ENCODE measurements at places on chromosomes 6 and 20.

GRCh38 chr6:31049518-31049917 is 39.2 kb downstream of the MUC22 start:
- no peak for DNase-seq

GRCh38 chr20:47334022-47334551 is 22.4 kb downstream of the ZMYND8 start:
- no peak for DNase-seq

- no peak for DNase-seq
These were observed 36.9 kb downstream of the UTRN start for GRCh38 chr6:144321839-144322591.

DNA sequence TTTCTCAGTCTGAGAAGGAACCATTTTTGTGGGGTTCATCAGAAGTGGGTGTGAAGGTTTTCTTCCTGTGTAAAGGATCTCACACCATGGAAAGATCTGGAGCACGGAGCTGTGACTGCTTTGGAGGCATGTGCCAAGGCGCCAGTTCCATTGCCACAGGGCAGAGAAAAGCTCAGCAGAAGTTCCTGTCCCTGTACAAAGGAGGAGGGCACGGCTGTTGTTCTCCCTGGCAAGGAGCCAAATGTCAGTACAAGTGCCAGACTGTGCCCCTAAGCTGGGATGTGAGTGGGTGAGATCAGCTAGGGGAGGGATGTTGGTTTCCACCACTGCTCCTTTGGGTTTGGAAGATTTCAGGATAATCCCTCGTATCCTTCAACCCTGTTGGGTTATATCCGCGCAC is 117.3 kb downstream of the CRYBG1 start:
- no peak for DNase-seq

GRCh38 chr6:50966532-50966931 is 147.9 kb downstream of the TFAP2B start:
- no peak for DNase-seq

DNA sequence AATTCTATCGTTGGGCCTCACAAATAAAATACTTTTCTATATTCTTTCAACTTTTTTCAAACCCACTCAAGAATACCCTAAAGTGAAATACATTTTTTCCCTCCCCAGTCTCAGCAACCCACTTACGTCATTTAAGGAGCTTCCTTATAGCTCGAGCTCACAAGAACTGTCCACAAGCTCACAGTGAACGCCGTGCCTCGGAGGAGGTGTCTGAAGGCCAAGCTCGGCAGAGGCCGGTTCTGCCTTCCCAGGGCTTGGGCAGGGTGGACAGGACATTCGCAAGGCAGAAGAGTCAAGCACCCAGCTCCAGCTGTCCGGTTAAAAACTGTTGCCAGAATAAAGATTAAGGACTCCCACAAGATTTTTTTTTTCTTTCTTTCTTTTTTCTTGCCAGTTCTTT is 802.3 kb downstream of the QKI start:
- DNase-seq = no peak

GRCh38 chr6:108651340-108652227 is 90.9 kb downstream of the FOXO3 start:
- no peak for DNase-seq

GRCh38 chr6:116779573-116780164 is 14.2 kb upstream of the FAM162B start:
- DNase-seq = no peak

DNA sequence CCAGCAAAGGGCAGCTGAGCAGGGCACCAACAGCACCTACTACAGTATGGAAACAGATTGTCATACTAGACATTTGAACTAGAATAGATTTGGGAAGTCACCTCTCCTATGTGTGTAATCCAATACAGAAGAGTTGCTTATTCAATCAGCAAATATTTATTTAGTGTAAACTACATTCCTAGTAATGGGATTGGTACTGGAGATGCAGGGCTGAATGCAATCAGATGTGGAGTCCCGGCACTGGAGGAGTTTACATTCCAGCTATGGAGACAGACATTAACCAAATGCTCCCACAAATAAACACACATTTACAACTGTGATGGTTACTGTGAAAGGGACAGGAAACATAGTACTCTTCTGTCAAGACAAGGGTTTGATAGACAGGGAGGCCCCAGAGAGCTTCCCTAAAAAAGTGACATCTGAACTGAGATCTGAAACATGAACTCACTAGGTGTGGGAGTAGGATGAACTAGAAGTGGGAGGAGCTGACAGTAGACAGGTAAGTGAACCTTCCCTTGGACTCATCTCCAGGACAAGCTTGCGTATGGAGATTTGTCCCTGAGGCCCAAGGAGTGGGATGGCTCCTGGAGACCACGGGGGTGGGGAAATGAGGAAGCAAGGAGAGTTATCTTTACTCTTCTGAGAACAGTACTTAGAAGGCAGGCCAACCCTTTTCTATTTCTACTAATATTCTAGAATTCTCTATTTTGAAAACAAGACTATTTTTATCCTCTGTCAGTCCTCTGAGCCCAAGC is 420.5 kb downstream of the MAFB start:
- DNase-seq = no peak

DNA sequence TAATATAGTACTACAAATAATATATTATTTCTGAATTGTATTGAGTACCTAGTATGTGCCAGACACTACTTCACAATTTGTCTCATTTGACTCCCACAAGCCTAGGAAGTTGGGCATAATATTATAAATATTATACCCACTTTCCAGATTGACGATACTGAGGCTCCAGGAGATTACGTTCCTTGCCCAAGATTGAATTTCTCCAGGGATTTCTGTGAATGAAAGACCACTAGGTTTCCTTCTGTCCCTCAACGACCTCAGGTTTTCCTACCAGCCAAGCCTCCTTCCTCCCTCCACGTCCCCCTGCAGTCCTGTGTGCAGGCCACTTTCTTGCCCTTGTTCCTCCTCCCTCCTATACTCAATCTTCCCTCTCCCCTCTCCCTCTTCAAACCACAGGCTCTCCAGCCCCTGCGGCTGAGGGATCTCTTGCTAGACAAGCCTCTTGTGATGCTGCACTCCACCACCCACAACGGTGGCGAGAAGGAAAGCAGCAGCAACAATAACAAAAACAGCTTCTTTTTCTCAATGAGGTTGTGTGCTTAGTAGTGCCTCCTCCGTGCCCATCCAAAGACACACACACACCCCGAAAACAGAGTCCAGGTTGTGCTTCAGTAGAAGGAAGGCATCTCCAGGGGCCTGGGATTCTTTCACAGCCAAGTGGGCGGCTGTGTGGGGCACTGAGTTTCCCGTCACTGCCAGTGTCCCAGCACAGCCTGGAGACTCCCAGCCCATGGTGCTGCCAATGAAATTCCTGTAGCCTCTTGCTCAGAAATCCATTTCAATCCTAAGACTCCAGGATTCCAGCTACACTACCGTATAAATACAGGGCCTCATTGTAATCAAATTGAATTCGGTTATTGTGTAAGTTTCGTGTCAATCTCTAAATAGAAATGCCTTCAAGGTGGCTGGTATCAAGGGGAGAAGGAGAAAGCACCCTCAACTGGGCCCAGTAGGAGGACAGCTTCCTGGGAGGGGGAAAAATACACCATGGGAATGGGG is 94.4 kb downstream of the NCR2 start:
- no peak for DNase-seq

- no peak for DNase-seq
These were observed 998 bp downstream of the BMP2 start for GRCh38 chr20:6768228-6769140.

DNA sequence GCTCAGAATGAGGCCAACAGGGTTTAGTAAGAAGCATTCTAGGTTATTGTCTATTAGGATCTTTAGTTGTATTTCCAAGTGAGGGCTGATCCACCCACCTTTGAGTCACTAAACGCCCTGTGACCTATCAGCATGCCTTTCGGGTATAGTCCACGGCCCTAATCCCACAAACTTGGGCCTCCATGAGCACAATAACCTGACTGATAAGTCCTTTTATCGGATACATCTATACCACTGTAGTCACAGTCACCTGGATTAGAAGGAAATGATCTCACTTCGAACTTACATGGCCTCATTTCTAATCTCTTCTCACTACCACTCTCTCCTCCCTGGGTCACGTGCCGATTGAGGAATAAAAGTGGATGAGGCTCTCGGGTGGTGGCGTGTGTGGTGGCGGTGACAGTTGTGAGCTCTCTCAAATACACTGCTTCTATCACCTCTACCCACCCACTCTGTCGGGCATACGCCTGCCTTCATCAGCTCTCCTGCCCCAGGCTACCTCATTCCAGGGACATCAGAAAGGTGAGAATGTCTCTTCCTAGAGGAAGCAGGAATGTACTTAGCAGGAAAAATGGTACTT is 65.2 kb downstream of the TRAM2 start:
- no peak for DNase-seq

- DNase-seq = no peak
These were observed 338.1 kb downstream of the PREX1 start for GRCh38 chr20:48489656-48490055.

- DNase-seq = no peak
These were observed 138.3 kb upstream of the TSHZ2 start for GRCh38 chr20:52833901-52834300.

GRCh38 chr6:78629154-78629721 is 238.1 kb upstream of the IRAK1BP1 start:
- no peak for DNase-seq

- no peak for DNase-seq
These were observed 199.3 kb downstream of the TENT5A start for GRCh38 chr6:81553216-81553615.

DNA sequence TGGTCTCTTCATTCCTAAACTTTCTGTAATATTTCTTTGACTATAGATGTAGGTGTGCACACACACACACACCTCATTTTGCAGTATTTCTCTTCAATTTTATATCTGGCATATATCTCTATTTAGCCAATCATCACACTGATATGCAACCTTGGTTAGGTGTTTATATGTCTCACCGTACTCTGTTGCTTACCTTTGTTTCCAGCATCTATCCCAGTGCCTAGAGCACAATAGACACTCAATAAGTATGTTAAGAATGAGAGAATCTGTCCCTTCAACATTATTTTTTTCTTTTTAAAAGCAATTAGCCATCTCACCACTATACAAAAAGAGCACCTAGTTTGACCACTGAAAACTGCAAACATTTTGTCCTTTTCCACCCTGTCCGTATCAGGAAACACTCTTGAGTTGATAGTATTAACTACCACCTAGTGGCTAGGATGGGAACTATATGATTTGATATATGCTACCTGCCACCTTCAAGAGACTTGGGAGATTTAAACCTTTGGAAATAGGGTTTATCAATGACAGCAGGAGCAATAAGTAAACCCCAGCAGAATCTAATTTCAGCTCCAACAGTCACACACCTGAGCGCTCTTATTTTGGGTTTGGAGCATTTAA is 48.7 kb upstream of the RSPO3 start:
- DNase-seq = no peak

DNA sequence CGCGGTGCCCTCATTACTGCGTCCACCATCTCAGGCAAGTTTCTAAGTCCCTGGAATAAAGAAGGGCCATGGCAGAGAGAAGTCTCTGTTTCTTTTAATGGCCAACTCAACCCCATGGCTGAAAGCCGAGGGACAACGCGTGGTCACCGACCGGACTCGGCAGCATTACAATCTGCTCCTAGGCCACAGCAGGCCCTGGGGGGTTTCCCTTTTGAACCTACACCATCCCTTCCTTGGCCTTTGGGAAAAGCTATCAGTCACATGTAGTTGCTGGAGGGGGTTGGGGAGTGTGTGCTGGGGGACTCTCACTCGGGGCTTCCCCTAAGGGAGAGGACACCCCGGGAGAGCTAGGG is 11.1 kb upstream of the FAM83C start:
- DNase-seq = no peak

- no peak for DNase-seq
These were observed 26.8 kb downstream of the JAG1 start for GRCh38 chr20:10646886-10647420.

GRCh38 chr6:50819904-50820868 is 1.5 kb downstream of the TFAP2B start:
- DNase-seq = no peak

DNA sequence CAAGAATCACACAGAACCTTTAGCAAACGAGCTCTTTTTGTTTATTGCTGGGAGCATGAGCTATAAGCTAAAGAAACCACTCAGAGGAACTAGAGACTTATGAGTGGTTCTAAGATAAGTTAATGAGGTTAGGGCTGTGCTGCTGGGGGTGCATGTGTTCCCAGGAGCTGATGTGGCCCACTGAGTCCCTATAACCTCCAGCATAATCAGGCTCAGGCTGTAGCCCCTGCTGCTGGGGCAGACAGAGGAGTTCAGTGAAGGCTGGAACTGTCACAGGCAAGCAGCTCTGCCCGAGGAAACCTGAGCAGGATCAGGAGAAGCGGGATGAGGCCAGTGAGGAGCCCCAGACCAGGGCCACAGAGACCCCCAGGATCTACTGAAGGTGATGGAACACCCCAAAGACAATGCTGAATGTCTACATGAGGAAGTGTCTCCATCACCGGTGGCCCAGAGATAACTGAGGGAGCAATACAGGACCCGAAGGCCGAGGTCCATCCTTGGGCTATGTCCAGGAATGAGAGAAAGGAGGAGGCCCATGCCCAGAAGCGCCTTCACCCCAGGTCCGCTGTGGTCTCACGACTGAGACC is 17.3 kb downstream of the TUBB2B start:
- DNase-seq = no peak

DNA sequence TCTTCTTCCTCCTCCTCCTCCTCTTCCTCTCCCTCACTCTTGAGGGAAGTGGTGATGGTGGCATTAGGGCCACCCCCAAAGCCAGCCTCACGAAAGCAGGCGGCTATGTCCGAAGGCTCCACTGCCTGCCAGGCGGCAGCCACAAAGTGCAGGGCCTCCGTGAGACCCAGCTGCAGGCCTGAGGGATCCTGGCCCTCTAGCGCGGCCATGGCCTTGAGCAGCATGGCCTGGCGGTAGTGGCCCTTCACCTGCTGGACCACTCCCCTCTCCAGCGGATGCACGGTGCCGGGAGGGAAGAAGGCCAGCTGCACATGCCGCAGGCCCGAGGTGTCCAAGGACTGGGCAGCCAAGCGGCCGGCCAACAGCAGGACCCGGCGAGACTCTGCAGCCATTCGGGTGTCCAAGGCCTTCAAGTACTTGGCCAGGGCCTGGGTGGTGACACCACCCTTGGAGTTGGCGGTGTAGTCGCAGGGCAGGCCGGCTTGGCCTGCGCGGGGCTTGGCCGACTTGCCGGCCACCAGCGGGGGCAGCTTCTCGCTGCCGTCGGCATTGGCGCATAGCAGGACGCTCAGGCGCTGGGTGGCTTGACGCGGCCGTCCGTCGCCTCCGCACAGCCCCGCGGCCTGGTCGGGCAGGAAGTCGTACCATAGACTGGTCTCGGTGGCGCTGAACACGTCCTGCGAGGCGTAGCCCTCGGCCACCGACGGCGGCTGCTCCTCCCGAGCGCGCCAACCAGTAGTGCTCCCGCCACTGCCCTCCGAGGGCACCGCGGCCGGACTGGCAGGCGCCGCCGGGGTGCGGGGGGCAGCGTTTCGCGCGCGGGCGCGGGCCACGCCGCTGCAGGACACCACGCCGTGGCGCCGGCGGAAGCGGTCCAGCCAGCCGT is 1.1 kb downstream of the CENPB start:
- DNase-seq = no peak

GRCh38 chr6:93468291-93468690 is 48.9 kb upstream of the EPHA7 start:
- DNase-seq = no peak

GRCh38 chr6:62324834-62325233 is 38.8 kb upstream of the KHDRBS2 start:
- no peak for DNase-seq
